ENCODE measurements at places on chromosomes 12 and 14. TPM values are rescaled to one million over a fixed set of nuclear protein-coding genes. Genes with fewer than 3 reads are reported as not detected.

Gene LPAR5
- not detected for total RNA-seq

Gene TMTC3
- 4.3 TPM for total RNA-seq

Gene GPR132
- not detected for total RNA-seq

Gene KIF21A
- total RNA-seq, result 18.2 TPM

Gene SARNP
- total RNA-seq, result 39.3 TPM

Gene FOXG1
- not detected for total RNA-seq

Gene PLA2G1B
- not detected for total RNA-seq

Gene MSRB3
- 0.05 TPM for total RNA-seq

Gene RNF212B
- not detected for total RNA-seq

Gene SYT1
- total RNA-seq, result not detected

Gene PIANP
- total RNA-seq, result not detected

Gene IL23A
- total RNA-seq, result 0.36 TPM

Gene GPR137C
- total RNA-seq, result 0.65 TPM

Gene E2F7
- 10.5 TPM for total RNA-seq

Gene RTL1
- total RNA-seq, result not detected

Gene HOXC10
- total RNA-seq, result 1.7 TPM

Gene CMKLR1
- not detected for total RNA-seq

Gene SSPN
- total RNA-seq, result 10.6 TPM

Gene REP15
- total RNA-seq, result 0.57 TPM

Gene INHBE
- total RNA-seq, result 0.41 TPM

Gene PLEKHD1
- not detected for total RNA-seq

Gene GALNT16
- total RNA-seq, result not detected

Gene PLEKHH1
- total RNA-seq, result 11.0 TPM

Gene SOAT2
- 0.15 TPM for total RNA-seq

Gene TCL1B
- total RNA-seq, result not detected

Gene ALDH2
- 70.9 TPM for total RNA-seq

Gene ZNF839
- total RNA-seq, result 4.0 TPM

Gene RIC8B
- total RNA-seq, result 4.3 TPM

Gene CYP27B1
- total RNA-seq, result 11.0 TPM

Gene KCNJ8
- not detected for total RNA-seq

Gene IGF1
- total RNA-seq, result not detected

Gene SRRM4
- total RNA-seq, result not detected
